ENCODE measurements at places on chromosomes 5 and 9. TPM values are rescaled to one million over a fixed set of nuclear protein-coding genes. Genes with fewer than 3 reads are reported as not detected.

Gene TMC1
- not detected for total RNA-seq

DNA sequence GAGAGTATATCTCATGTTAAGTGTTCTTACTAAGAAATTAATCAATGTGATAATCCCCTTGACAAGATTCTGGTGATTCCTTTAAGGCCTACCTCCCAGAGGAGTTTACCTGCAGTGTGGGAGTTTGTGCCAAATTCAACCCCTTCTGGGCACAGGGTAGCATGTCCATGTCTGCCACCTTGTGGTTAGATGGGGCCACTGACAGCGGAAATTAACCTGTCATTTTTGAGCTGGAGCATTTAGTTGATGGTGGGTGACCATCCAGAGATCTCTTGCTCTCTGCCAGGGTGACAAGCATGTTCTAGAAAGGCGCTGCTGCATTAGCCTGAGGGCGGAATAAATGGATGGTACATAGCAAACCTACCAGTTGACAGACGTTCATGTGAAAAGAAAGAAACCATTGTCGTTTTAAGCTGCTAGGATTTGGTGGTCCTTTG, 132.2 kb downstream of the FBXO4 start:
- no peaks in the 10 kb centered on the region for H3K4me1 ChIP-seq
- DNase-seq: no peak
- no peaks in the 10 kb centered on the region for H3K36me3 ChIP-seq
- no peaks in the 10 kb centered on the region for H3K27me3 ChIP-seq
- no peak overlapping the region for H3K4me3 ChIP-seq

GRCh38 chr5:55327281-55327680, 19.5 kb downstream of the MTREX start:
- H3K27ac ChIP-seq: no peak overlapping the region
- no peak overlapping the region for H3K4me3 ChIP-seq
- peaks cover 74% of the 10 kb centered on the region for H3K36me3 ChIP-seq
- H3K4me1 ChIP-seq: peaks cover 4% of the 10 kb centered on the region
- DNase-seq: no peak

Gene CCDC180
- 11.3 TPM for total RNA-seq

- no peak overlapping the region for H3K27ac ChIP-seq
- peaks cover 30% of the 10 kb centered on the region for H3K4me1 ChIP-seq
- no peaks in the 10 kb centered on the region for H3K27me3 ChIP-seq
- DNase-seq: no peak
- H3K36me3 ChIP-seq: no peaks in the 10 kb centered on the region
Observed at GRCh38 chr5:56565644-56566043, 249.7 kb upstream of the MAP3K1 start.

Gene RNF208
- 5.8 TPM for total RNA-seq

Gene BNC2
- total RNA-seq: 15.0 TPM

Gene CER1
- total RNA-seq: not detected

- H3K27ac ChIP-seq: no peak overlapping the region
- H3K4me1 ChIP-seq: no peaks in the 10 kb centered on the region
- H3K4me3 ChIP-seq: no peak overlapping the region
- H3K36me3 ChIP-seq: no peaks in the 10 kb centered on the region
Observed at GRCh38 chr5:15474143-15474719, 25.7 kb upstream of the FBXL7 start.

DNA sequence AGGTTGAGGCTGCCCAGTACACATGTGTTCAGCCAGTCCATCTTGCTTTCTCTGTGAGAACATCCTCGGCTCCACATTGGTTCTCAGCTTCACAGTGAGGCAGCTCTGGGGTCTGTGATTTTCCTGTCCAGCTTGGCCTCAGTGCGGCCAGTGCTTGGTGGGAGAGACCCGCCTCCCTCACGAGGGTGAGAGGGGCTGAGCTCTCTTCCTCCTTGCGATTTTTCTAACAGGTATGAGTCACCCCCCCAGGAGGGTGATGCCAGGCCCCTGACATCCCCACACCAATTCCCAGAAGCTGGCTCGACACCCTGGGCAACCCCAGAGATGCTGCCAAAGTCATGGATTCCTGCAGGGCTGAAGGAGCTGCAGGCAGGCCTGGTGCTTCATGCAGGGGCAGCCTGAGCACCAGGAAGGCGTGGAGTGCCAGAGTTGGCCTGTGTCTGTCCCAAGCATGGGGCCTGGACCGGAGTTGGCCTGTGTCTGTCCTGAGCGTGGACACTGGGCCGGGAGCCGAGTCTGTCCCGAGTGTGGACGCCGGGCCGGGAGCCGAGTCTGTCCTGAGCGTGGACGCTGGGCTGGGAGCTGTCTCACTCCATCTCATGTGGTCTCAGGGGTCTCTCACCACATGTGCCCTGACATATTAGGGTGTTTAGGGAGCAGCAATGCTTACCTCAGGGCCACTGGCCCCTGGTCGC, 408.6 kb upstream of the IRX4 start:
- H3K36me3 ChIP-seq: no peaks in the 10 kb centered on the region
- H3K4me1 ChIP-seq: no peaks in the 10 kb centered on the region
- H3K27me3 ChIP-seq: peaks cover 3% of the 10 kb centered on the region
- no peak overlapping the region for H3K4me3 ChIP-seq
- no peak overlapping the region for H3K27ac ChIP-seq
- DNase-seq: no peak

Data from lower lobe of right lung (tissue), 2 donors.